ENCODE measurements at places on chromosomes 4 and X.

- no peak for DNase-seq
Measured at GRCh38 chr4:143599827-143600226, 86.3 kb downstream of the SMARCA5 start.

DNA sequence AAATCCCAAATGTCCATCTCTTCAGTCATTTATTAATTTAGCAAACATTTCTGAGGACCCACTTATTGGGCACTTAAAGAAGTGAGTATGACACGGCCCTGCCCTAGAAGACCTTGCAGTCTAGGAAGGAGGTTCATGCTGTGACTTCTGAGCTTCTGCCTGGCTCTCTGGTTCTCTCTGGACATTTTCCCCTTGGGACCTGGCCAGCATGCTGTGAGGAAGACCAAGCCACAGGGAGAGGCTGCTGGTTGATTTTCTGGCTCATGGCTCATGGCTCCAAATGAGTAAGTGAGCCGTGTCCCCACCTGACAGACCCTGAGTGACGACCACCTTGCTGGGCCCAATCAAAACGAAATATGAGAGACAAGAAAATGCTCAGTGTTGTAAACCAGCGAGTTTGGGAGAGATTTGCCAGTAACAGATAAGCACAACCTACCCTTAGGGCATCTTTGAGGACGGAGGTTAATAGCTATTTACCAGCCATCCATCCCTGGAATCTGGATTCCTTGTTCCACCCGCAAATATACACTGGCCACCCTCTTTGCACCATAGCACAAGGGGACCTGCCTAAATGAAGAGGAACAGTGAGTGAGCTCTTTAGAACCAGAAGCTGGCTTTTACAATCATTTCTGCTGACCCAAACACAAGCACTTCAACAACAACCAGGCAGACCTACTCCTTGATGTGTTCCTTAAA, 876 bp downstream of the MPP1 start:
- no peak for DNase-seq

DNA sequence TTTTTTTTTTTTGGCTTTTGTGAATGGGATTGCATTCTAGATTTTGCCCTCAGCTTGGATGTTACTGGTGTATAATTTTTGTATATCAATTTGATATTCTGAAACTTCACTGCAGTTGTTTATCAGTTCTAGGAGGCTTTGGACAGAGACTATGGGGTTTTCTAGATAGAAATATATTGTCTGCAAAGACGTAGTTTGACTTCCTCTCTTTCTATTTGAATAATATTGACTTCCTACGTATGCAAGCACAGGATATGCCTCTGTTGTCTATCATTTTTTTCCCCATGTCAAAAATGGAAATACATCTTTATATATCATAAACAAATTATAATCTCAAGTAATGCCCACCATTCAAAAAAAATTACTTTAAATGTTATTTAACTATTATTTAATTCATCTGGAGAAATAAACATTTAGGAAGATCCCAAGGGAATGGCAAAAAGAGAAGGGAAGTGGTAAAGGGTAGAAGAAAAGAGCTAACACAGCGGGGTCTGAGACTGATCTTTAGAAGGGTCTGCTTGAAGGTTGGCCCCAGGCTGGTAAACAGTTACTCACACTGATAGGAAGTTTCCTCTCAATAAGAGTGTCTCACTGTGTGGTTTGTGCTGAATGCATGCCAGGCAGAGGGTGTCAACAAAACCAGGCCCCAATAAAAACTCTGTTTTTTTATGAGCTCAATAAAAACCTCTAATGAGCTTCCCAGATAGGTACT, 35.7 kb downstream of the ZNF518B start:
- DNase-seq: no peak

- no peak for DNase-seq
Measured at GRCh38 chr4:89196056-89196674, 84.8 kb downstream of the TIGD2 start.

DNA sequence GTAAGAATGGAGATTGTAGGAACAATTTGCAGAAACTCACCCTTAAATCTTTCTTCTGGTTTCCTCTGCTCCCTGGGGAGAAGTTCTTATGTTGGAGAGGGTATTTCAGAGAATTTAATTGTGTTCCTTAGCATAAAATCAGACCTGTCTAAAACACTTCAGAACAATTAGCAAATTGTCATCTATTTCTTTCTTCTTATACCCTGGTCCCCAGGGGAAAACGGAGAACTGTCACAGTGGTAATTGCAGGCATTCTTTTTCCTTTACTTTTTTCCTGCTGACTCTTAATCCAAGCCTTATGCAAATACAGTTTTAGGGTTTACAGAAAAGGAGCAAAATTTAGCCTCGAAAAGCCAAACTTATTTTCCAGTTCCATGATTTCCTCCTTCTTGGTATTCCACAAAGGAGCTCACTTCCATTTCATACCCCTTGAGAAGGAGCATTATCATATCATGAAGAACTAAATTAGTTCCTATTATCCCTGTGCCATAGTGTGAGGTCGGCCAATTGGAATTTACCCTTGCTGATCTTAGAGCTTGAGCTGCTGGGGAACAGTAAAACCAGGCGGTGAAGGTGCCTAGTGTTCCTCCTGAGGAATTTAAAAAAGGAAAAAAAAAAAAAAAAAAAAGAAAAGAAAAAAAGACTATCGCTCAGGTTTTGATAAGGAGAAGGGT, 173.8 kb downstream of the IL15 start:
- DNase-seq: no peak

- no peak for DNase-seq
Measured at GRCh38 chrX:82945332-82945731, 562.8 kb upstream of the POU3F4 start.

DNA sequence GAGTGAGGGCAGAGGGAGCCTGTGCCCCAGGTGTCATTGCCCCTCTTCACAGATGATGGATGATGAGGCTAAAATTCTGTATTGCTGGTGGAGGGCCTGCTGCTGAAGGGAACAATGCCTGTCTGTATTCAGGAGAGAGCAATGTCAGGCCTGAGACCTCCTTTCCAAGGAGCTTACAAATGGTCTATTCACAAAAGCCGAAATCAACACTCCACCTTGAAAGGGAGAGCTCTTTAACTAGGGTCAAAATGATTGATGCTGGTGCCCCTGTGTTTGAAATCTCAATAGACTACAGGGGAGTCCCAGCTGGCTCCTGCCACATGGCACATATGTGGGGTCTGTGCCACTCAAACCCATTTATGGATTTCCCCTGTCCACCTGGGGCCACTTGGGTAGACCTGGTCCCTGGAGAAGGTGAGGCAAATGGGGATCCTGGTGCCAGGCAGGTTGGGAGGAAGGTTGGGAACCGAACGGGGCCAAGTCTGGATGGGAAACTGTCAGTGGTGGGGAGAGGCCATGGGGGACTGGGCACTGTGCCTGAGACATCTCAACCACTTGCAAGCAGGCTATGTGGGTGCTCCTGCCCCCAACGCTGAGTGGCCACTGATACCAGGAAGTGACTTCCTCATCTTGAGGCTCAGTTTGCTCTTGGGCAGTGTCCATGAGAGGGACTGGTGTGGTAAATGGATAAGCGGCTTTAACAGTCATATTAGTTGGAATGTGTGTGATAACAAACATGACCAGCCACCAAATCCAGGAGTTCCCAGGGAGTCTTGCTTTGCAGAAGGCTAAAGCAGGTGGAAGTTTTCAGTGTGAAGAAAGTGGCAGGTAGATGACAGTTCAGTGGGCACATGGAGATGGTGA, 223.8 kb upstream of the PSAPL1 start:
- DNase-seq: no peak

GRCh38 chrX:134793978-134794377, 135.7 kb upstream of the PLAC1 start:
- DNase-seq: no peak
